ENCODE measurements at places on chromosomes 12 and 14.
A peak's percentile ranks its signal among the peaks of the same experiment; 100 is the strongest.

GRCh38 chr14:77299771-77300170 lies 20.9 kb downstream of the POMT2 start:
- no peak for DNase-seq

- DNase-seq = no peak
Measured at GRCh38 chr14:101991352-101991751, 27.0 kb downstream of the DYNC1H1 start.

- DNase-seq = no peak
Measured at GRCh38 chr14:57388067-57388466, 2.3 kb upstream of the NAA30 start.

DNA sequence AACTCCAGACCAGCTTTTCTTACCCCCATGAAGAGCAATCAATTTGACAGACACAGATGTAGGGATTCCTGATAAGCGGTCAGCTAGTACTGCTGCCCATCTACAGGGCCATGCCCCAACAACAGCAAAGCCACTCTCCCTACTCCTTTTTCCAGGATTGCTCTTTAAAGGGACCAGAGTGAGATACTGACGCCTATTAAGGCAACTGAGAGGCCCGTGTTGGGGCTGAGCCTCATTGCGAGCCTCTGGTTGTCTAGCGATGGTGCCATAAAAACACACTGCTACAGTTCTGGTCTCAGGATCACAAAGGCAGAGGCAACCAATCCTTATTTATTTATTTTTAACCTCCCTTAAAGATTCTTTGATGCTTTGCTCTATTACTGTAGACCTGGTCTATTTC lies 31.1 kb downstream of the AK7 start:
- no peak for DNase-seq

- DNase-seq = no peak
Measured at GRCh38 chr14:99578541-99579101, 25.4 kb downstream of the CCDC85C start.

- DNase-seq = no peak
Measured at GRCh38 chr14:57435923-57436322, 45.5 kb downstream of the NAA30 start.

GRCh38 chr14:76100236-76100635 lies 51.5 kb upstream of the GPATCH2L start:
- no peak for DNase-seq

- DNase-seq = no peak
Measured at GRCh38 chr14:54475187-54475899, 13.4 kb downstream of the GMFB start.

- no peak for DNase-seq
Measured at GRCh38 chr12:120762086-120762485, 36.5 kb downstream of the ACADS start.

- DNase-seq = peak; percentile 12
Measured at GRCh38 chr14:90599748-90600507, 203.1 kb downstream of the CALM1 start.

DNA sequence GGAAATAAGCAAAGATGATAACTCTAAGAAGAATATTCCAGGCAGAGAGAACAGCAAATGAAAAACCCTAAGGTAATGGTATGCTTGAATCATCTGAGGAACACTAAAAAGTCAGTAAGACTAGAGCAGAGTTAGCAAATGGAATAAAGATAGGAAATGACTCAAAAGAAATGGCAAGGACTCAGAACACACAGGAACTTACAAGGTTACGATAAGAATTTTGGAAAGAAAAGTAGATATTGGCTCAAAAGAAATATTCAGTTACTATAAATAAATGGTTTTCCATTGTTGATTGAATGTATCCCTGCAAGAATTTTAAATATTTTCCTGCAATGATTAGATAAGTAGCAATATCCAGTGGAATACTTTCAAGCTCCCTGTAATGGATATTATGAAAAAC lies 705.8 kb downstream of the C12orf50 start:
- DNase-seq = no peak

DNA sequence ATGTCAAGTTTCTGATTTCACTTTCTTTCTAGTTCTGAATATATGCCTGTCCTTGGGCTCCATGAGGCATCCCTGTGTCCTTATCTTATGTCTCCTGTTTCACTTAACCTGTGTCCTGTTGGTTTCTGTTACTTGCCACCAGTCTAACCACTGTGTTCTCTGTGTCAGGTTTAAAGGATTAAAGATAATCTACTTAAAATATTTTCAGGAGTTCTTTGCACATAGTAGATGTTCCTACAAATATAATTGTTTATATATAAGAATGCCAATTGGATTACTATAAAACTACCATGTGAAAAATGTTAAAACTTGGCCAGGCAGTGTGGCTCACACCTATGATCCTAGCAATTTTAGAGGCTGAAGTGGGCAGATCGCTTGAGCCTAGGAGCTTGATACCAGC lies 406.4 kb downstream of the CCER1 start:
- DNase-seq = no peak

GRCh38 chr12:12721814-12722434 lies 4.8 kb downstream of the CDKN1B start:
- DNase-seq = no peak

DNA sequence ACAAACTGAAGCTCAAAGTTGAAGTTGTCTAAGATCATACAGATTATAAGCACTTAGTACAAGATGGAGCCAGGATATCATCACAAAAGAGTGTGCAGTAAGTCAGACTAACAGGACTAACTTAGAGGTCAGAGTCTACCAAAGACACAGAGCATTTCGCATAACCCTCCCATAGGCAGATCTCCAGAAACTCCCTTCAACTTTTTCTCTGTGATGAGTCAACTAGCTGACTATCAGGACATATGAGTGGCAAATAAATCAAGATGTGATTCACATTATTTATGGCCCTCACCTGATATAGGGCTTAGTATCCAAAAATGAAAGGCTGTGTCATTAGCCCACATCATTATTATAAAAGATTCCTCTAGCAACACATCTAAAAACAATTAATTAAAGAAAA lies 484.6 kb downstream of the GALC start:
- DNase-seq = no peak

DNA sequence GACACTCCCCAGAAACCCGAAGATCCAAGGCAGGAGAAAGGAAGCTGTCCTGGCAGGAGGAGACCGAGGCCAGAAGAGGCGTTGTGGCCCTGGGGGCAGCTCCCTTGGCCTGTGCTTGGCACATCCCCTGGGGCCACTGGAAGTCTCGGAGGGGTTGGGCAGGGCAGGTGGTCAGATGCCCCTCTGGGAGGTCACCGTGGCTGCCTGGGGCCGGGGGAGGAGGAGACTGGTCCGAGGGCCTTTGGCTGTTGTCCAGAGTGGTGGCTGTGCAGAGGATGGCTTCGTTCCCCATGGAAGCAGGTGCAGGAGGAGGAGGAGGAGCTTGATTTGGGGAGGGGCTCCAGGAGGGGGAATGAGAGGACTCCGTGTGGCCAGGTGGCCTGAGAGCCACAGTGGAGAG lies 3.3 kb upstream of the NUDT14 start:
- DNase-seq = no peak

- peak; percentile 87 for DNase-seq
Measured at GRCh38 chr12:124720681-124721500, 142.8 kb downstream of the SCARB1 start.

DNA sequence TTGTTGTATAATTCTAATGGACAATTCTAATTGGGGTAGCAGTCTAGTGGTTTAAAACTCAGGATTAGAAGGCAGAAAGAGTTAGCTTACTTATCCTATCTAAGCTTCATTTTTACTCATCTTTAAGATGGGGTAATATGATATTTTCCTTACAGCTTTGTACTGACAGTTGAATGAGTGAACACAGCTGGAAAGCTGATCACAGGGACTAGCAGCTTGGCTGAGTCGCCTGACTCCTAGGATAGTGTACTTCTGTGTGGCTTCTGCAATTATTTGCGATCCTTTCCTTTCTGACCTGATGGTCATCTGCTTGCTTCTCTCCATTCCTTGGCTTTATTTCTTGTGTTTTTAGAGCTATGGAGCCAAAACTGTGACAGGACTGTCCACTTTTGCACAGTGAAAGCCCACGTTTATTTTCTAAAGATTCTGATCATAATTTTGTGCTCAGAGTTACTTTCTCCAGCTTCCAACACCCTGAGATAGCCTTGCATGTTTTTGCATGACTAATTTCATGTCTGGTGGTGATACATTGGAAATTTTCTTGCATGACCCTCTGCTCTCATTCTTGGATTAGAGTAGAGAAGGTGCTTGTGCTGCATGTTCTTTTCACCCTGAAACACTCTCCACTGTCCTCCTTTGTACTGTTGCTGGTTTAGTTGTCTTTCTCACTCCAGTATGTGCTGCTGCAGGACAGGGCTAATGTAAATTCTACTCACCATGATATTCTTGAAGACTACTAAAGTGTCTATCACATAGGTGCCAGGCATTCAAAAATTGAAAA lies 377.0 kb upstream of the ATP2B1 start:
- no peak for DNase-seq

DNA sequence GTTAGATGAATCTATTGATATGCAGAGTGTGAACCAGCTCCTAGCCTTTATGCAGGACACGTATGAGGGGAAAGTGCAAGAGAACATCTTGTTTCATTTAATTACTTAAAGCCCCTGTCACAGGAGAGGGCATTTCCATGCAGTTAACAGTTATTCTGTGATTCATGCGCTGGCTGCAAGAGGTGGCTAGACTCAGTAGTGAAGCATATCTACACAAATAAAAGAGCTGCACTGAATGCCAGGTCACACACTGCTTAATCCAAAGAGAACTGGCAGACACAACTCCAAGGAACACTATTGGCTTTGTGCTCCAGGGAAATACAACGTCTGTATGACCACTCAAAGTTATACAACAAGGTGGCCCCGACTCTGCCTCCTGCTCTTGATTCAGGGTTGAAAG lies 394.1 kb downstream of the C12orf75 start:
- no peak for DNase-seq

DNA sequence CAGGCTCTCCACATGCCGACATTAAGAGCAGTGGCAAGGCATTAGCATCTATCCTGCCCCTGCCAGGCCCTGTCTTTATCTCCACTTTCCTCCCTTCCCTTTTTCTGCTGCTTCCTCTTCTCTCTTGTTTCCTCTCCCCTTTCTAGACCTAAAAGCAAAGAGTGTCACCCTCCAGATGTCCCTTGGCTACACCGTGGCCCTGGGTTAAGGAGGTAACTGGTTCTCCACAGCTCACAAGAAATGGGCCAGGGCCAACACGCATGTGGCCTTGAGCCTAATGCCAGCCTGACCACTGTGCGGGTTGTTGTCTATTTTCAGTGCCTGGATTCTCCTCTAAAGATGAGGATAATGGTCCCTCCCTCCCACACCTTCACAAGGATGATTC lies 41.7 kb upstream of the DDX11 start:
- DNase-seq = no peak

DNA sequence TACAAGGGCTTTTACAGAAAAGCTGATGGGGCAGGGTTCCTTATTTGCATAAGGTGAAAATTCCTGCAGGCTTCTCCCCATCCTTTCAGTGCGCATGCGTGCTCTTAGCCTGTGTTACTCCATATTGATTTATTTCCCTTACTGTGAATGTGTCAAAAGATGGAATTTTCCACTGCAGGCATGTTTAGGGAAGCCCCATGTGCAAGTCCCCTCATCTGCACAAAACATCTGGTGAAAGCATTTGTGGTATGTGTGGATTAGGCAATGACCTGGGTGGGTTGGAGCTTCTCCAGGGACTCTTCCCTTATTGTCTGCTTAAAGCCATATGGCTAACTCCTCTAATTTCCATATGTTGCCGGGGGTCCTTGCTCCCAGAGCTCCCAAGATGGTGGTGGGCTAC lies 912.7 kb upstream of the LRFN5 start:
- no peak for DNase-seq

DNA sequence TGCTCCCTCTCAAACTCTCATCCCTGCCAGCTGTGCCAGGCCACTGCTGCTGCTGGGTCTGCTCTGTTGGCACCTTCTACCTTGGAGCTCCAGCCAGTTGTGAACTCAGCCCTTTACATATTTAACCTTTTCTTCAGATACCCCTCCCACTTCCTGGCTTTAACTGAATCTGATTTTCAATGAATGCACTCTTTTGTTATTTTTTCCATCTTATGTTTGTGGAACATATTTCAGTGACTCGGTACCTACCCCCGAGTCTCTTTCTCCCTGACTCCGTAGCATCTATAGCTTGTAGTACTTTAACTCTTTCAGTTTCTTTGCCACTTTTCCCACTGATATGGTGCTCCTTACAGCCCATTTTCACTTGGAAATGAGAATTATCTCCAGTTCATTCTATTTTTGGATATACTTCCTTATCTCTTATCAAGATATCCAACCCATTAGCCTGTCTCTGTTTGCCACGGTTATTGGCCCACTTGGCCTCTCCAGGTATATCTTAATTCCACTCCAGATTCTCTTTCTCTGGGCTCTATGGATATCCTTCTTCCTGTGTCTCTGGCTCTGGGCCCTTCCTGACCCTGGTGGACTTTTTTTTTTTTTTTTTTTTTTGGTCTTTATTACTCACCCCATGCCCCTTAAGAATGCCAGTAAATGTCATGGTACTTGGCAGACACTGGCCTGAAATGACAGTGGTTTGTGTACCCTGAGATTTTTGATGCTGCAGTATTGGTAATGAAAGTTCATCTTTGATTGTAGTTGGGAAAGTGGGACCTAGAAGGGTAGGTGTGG lies 62.7 kb downstream of the PELI2 start:
- DNase-seq = no peak

DNA sequence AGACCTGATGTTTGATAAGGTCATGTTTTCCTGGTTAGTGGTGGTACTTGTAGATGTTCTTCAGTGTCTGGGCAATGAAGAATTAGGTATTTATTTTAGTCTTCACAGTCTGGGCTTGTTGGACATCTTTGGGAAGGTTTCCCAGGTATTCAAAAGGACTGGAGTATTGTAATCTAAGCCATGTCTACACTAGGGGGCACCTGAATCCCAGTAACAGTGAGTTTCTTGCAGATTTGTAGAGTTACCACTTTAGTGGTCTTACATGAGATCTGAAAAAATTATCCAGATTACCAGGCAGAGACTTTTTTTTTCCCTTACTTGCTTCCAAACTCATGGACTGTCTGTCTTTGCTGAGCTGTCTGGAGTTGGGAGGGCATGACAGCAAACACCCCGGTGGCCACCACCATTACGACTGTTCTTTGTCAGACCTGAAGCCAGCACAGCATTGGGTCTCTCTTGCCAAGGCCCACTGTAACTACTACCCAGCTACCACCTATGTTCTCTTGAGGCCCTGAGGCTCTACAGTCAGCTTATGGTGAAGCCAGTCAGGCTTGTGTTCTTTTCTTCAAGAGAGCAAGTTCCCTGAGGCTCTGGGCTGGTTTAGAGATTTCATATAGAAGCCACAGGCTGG lies 820.7 kb upstream of the FBXO33 start:
- DNase-seq = no peak

DNA sequence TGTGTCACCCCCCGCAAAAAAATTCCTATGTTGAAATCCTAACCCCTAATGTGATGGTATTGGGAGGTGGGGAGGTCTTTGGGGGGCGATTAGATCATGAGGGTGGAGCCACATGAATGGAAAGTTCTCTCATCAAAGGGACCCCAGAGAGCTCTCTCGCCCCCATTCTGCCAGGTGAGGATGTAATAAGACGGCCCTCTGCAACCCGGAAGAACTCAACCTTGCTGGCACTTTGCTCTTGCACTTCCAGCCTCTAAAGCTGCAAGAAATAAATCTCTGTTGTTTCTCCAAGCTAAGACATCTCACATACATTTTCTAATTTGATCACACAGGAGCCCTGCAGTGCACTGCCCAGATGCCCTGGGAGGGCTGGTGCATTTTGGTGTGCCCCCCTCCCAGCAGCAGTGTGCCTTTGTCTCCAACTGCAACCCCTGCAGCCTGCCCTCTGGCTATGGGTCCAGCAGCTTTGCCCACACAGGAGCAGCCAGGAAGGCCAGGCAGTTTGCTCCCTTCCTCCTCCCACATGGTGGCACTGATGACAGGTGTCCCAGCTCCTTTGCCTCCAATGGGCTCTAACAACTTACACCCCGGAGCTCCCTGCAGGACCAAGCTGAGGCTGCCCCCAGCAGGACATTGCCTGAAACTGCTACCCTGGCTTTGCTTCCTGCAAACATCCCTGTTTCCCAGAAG lies 59.3 kb downstream of the C14orf132 start:
- no peak for DNase-seq
